ENCODE measurements at places on chromosomes 2 and 18.
A peak's percentile ranks its signal among the peaks of the same experiment; 100 is the strongest.

DNA sequence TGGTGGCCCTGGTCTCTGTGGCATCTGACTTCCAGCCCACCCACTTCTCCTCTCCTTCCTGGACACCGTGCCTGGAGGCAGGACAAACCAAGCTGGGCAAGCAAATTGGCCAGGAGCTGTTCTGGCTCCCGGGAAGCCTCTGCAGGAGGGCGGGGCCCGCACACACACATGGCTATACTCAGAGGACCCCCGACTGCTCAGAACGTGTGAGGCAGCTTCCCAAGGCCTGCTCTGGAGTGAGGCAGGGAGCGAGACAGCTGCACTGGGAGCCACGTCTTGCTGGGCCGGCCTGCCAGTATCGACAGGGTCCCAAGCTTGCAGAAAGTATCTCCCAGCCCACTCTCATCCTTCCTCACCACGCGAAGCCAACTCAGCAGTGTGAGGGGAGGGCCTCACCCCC is 257.3 kb downstream of the TWIST2 start:
- DNase-seq = no peak

DNA sequence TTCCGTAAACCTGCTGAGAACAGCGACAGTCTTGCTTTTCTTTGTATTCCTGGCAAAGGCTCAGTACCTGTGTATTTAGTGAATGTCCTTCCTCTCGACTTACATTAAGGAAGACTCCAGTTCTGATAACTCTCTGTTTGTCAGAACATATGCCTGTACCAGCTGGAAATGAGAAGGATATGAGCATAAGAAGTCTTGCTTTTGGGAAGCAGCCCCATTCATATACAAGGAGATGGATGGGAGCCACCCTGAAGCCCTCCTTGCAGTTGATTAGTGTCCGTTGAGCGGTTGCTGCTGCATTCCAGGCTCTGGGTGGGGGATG is 59.8 kb downstream of the SH3BP4 start:
- no peak for DNase-seq

DNA sequence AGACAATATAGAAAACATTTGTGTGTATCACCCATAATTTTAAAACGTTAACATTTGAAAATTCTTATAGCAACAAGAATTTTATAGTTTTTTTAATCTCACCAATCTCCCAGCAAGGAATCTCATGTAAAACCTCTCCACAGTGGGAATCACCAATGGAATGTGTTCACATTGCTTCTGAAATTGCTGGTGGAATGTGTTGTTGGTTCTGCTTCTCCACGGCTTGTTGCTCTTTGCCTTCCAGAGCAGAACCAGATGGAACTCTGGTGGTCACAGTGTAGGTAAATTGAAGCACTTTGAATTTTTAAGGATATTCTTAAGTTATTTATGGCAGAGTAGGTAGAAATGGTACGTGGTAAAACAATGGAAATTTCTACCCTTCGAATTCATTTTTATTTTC is 35.1 kb downstream of the DCAF17 start:
- no peak for DNase-seq

GRCh38 chr2:215531284-215531683 is 95.4 kb upstream of the FN1 start:
- DNase-seq = no peak

GRCh38 chr2:223319601-223320000 is 267.6 kb downstream of the KCNE4 start:
- no peak for DNase-seq

- DNase-seq = no peak
Measured at GRCh38 chr2:198498516-198498915, 694.1 kb downstream of the PLCL1 start.

DNA sequence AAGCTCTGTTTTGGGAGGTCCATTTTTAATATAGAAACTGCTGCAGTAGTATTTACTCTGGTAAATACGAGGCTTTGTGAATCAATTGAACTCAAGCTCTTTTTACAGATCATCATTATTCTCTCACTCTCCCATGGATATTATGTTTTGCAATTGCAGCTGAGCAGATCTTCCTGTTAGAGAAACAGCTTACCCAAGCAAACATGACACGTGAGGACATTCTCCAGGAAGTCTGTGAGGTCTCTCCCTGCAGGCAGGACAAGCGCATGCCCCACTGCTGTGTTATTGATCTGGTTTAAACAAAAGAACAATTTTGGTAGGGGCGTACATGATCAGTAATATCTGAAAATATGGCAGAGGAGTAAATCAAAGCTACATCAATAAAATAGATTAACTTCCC is 72.1 kb downstream of the COL6A3 start:
- no peak for DNase-seq

GRCh38 chr2:210617732-210618330 is 61.4 kb downstream of the CPS1 start:
- DNase-seq = peak; percentile 35

GRCh38 chr2:13006829-13007717 is 290.3 kb downstream of the TRIB2 start:
- peak; percentile 64 for DNase-seq

DNA sequence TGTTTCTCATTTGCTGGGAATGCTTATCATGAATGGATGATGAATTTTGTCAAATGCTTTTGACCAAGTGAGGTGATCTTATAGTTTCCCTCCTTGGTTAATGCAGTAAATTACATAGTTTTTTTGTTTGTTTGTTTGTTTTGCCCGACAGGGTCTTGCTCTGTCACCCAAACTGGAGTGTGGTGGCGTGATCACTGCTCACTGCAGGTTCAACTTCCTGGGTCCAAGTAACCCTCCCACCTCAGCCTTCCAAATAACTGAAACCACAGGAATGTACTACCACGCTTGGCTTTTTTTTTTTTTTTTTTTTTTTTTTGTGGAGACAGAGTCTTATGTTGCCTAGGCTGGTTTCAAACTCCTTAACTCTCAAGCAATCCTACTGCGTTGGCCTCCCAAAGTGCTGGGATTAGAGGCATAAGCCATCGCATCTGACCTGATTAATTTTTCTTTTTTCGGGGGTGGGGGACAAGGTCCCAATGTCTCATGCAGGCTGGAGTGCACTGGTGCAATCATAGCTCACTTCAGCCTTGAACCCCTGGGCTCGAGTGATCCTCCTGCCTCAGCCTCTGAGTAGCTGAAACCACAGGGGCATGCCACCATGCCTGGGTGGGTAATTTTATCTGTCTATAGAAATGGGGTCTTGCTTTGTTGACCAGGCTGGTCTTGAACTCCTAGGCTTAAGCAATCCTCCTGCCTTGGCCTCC is 48.6 kb downstream of the SMAD2 start:
- DNase-seq = no peak

DNA sequence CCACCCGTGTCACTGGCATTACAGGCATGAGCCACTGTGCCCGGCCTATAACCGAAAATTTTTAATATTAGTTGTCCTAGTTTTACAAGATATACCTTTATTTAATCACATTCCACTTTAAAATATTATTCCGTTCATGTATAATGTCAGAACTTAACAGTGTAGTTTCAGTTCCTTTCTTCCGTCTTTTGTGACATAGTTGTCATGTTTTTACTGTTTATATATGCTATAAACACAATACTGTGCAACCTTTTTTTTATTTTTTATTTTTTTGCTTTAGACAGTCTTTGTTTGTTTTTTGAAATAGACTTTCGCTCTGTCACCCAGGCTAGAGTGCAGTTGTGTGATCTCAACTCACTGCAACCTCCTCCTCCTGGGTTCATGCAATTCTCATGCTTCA is 129.5 kb upstream of the TTC27 start:
- DNase-seq = no peak

GRCh38 chr2:38978296-38978903 is 88.7 kb downstream of the ARHGEF33 start:
- no peak for DNase-seq

- no peak for DNase-seq
Measured at GRCh38 chr18:13611601-13612195, 114.7 kb downstream of the FAM210A start.

DNA sequence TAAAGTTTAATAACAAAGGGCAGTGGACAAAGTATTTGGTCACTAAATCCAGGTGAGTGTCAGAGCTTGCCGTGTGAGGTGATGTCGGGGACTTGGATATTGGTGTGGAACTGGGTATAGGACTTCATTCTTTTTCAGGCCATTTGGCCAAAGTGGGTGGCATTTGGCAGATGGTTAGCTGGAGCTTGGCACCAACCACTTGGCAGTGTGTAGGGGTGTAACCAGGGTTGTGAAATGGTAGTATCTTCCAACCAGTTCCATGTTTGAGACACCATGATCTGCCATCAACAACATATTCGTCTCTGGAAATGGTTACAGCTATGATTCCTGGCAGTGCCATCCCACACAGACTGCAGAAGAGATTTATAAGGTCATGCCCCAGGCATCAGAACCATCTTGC is 113.9 kb downstream of the CCDC85A start:
- no peak for DNase-seq

- DNase-seq = no peak
Measured at GRCh38 chr2:109535217-109535946, 78.4 kb downstream of the SEPTIN10 start.

GRCh38 chr2:68252400-68253218 is at the start of gene PPP3R1:
PPP3R1 (minus strand) TSS chr2:68252532; CDS start chr2:68252127, 405 bp downstream.
- peak; percentile 90 for DNase-seq

DNA sequence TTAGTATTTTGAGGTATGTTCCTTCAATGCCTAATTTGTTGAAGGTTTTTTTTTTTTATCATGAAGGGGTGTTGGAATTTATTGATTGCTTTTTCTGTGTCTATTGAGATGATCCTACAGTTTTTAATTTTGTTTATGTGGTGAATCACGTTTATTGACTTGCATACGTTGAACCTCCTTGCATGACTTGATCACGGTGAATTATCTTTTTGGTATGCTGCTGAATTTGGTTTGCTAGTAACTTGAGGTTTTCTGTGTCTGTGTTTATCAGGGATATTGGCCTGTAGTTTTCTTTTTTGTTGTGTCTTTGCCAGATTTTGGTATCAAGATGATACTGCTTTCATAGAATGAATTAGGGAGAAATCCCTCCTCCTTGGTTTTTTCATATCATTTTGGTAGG is 23.9 kb downstream of the CLIP4 start:
- no peak for DNase-seq

DNA sequence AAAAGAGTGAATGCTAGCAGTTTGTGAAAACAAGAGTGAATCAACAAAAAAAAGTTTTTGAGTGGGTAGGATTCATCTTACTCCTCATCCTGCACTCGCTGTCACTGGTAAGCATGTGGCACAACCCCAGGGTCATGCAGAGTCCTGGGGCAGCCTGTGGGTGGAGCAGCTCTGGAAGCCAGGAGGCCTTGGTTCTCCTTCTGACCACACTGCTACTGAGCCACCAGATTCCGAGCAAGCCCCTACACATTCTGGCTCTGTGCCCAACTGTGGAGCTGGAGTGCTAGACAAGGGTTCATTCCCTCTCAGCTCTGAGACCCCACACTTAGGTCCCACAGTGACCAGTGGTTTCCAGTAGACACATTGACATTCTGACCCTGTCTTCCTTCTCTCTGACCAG is 670.6 kb downstream of the BCL11A start:
- DNase-seq = no peak

DNA sequence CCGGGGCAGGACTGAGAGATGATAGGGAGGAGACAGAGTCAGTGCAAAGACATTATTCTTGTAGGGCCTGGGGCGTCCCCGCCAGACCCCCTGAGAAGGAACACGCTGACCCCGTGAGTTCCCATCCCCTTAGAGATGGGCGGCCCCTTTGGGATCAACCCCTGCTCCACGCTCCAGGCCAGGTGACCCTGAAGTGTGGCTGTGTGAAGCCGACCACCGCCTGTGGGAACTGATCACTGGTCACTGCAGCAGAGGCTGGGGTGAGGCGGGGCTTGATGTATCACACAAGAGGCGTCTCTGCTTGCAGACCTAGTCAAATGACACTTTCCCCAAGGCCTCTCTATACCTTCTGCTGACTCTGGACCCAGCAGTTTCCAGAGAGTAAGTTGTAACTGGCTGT is 157.4 kb upstream of the TWIST2 start:
- no peak for DNase-seq

DNA sequence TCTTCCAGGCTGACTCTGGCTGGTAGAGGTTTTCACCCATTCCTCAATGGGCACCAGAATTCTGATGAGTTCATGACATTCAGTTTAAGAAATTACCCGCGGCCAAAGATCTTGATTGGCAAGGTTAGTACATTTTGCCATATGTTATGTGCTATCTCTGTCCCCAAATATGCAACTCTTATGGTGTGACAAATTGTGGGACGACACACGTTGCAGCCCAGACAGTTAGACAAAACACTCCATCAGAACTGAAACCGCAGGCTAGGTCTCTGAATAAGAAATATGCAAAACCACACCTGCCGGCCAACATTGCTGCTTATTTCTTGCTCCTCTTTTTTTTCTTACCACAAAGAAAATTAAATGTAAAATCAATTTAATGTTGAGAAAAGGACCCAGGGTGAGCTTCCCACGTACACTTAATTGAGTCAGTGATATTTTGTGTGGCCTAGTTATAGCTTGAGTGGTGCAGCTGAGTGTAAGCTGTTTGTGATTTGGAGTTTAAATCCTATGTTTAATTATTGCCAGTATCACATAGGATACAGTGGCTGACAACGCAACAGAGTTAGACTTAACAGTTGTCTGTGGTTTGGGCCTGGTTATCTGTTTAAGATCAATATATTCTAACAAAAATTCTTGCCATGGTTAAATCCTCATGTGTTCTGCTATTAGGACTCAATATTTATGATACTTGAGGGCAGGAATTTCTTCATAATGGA is 35.7 kb upstream of the LTBP1 start:
- no peak for DNase-seq

- DNase-seq = peak; percentile 62
Measured at GRCh38 chr2:68643011-68643873, at the start of gene PROKR1. PROKR1 (plus strand) TSS chr2:68643579; CDS start chr2:68645822, 2,243 bp downstream.

- DNase-seq = no peak
Measured at GRCh38 chr2:42566837-42567321, 1.6 kb upstream of the MTA3 start.

- DNase-seq = no peak
Measured at GRCh38 chr2:64667535-64667934, 13.8 kb upstream of the SERTAD2 start.

- DNase-seq = peak; percentile 52
Measured at GRCh38 chr2:133780099-133780996, 212.1 kb upstream of the NCKAP5 start.

DNA sequence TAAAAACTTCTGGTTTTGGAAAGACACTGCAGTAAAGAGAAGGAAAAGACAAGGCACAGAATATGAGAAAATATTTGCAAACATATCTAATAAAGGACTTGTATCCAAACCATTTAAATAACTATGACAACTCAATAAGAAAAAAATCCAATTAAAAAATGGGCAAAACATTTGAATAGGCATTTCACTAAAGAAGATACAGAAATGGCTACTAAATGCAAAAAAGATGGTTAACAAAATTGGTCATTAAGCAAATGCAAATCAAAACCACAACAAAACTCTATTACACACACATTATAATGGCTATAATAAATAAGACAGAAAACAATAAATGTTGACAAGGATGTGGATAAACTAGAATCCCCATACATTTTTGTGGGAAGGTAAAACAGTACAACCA is 14.5 kb downstream of the MYOM1 start:
- no peak for DNase-seq

Data from HEK293T (cell line).